Common myeloid progenitor, CD34-positive (primary cell): ENCODE measurements at places on chromosomes 5 and 9.

DNA sequence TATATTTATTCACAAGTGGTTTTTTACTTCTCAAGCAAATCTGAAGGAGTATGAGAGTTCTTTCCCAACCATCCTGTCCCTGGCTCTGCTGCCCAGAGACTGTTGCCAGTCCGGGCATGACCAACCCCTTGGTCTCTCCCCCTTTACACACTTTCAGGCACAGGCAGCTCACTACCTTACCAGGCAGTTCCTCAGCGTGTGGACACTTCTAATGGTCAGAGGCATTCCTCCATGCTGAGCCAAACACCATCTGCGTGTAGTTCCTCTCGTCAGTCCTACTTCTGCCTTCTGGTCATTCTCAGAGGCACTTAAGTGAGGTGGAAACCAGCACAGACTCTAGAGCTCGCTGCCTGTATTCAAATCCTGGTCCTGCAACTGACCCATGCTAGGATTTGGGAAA is 56.1 kb downstream of the TSTD2 start:
- DNase-seq, result no peak

- no peak for DNase-seq
Observed at GRCh38 chr9:128124451-128124850, 3.1 kb downstream of the PTGES2 start.

GRCh38 chr9:95516221-95516733 is 494 bp downstream of the PTCH1 start:
- DNase-seq, result peak; percentile 22

DNA sequence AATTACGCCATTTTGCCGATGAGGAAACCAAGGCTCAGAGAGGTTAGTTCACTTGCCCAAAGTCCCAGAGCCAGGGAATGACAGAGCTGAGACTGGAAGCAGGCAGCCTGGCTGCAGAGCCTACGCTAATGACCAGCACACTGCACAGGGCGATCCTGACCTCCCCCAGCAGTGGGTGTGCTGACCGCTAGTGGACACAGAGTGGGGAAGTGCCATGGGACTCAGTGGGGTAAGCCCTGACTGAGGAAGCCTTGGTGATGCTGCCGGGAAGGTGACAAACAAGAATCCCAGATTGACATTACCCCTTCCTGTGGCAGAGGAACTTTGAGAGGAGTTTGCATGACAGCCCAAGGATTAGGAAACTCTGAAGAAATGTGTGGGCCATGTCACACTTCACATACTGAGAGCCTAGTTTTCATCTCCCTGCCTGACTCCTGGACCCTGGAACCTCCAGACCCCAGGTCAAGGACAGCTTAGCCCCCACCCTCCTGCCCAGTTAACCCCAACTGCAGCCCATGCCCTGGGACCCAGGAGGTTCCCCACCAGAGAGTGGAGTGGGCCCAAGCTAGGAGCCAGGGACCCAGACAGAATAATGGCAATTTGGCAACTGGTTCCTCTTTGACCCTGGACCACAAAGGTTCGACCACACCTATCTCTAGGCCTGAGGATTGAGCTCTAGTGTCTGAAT is 19.7 kb upstream of the CSF1R start:
- DNase-seq, result no peak

- no peak for DNase-seq
Observed at GRCh38 chr5:174291162-174291561, 245.7 kb downstream of the NSG2 start.

DNA sequence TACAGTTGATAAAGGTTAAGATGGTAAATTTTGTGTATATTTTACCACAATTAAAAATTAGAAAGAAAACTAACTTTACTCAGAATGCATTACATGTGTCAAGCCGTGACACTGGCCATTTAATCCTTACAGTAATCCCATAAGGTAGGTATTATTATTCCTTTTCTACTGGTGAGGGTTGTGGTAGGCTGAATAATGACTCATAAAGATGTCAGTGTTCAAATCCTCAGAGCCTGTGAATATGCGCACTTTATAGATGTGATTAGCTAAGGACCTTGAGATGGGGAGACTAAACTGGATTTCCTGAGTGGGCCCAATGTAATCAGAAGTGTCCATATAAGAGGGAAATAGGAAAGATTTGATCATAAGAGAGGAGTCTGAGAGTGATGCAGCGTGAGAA is 288.1 kb downstream of the TMEM167A start:
- DNase-seq, result no peak

- peak; percentile 55 for DNase-seq
Observed at GRCh38 chr5:179261301-179262125, 83.7 kb downstream of the ADAMTS2 start.

DNA sequence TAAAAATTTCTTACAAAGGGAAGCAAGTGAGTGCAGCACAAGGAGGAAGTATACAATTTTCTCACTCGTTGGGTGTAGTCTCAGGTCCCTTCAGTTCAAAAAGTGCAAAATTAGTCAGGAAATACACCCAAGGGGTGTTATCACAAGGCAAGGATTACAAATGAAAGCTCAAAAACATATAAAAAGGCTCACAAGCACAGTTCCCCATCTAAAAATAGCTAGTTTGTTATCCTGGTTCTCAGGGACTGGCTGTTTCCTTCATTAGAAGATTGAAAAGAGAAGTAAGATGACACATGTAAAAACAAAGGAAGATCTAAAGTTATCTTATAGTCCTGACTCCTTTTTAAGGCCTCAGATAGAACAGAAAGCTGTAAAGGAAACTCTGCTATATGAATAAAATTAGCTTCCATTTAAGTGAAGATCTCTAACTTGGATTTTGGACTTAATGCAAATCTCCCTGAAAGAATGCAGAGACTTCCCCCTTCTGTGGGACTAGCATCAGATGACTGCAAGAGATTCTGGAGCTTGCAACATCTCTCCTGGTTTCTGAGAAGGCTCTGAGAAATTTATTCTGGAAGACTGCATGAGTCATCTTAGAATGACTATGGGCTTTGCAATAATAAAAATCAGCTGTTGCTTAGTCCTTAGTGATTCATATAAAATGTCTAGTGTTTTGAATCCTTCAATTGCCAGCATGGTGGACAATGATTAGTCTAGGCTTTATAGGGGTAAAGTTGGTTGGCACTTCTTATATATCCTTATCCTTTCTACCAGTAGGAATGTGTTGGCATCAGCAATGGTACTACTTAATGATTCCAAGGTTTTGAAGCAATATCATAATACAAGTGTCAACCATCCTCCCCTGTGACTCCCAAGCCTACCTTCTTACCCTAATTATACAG is 25.4 kb downstream of the DAB2 start:
- peak; percentile 92 for DNase-seq

DNA sequence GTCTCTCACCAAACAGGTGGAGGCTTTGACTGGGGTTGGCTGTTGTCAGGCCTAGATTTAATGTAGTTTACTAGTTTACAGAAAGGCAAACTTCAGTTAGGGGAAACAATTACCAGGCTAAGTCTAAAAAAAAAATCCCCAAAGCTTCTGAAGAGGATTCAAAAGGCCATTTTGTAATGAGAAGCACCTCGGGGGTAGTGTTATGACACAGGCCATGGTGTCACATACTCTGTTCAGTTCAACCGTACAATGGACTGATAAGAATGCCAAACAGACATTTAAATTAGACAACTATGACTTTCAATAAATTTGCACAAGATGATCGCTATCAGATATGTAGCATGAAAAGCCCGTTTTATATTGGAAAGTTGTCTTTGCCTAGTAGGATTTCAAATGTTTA is 120.1 kb upstream of the PCA3 start:
- no peak for DNase-seq

DNA sequence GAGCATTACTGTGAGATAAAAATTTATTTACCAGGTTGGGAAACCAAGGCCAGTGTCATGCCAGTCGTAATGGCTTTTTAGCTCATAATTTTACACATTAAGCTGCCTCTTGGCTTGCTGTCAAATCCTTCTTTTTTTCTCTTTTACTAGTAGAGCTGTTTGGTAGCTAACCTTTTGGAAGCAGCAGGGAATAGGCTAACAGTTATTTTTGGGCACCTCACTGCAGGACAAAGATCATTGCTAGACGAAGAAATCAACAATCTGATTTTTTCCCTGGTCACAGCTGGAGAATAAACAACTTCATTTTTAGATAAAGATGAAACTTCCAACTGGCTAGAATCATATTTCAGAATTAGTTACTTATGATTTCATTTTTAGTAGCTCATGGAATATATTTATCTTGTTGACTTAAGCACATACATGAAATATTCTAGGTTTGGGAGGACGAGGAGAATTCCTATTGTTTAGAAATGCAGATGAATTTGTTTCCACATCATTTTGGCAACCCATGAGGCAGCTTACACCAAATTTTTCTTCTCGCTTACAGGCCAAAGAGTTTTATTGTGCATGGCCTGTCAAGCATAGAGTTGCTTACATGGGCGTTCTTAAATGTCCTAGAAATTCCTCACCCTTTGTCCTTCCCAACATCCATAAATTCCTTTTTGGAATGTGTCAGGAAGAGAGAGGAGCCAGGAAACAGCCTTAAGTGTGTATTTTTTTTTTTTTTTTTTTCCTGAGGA is 19.6 kb downstream of the TNC start:
- DNase-seq, result no peak

- no peak for DNase-seq
Observed at GRCh38 chr5:98402130-98402529, 371.3 kb upstream of the RGMB start.
